ENCODE measurements at places on chromosomes 4 and X. TPM values are rescaled to one million over a fixed set of nuclear protein-coding genes. Genes with fewer than 3 reads are reported as not detected.

- H3K27ac ChIP-seq = no peak overlapping the region
- no peak for DNase-seq
- no peaks in the 10 kb centered on the region for H3K4me1 ChIP-seq
- no peaks in the 10 kb centered on the region for H3K36me3 ChIP-seq
These were observed 84.3 kb upstream of the AFF2 start for GRCh38 chrX:148416142-148416541.

DNA sequence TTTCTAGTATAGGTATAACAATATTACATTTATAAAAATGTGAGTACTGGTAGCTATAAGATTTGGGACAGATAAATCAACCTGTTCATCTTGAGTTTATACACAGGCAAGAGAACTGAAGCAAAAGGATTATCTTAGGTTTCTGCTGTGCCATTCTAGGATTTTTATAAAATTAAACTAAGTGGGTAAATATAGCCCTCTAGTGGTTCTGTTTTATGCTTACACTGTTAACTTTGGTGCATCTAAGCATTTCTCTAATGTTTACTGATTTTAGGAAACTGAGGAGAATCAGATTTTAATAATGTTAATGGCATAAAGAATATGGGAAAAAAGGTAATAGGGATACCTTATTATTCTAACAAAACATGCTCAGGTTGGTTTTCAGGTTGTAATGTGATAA is 1.1 kb upstream of the RRH start:
- no peak overlapping the region for H3K27ac ChIP-seq
- no peaks in the 10 kb centered on the region for H3K36me3 ChIP-seq
- H3K4me3 ChIP-seq = no peak overlapping the region
- no peaks in the 10 kb centered on the region for H3K4me1 ChIP-seq
- no peak for DNase-seq

- no peaks in the 10 kb centered on the region for H3K27me3 ChIP-seq
- no peak overlapping the region for H3K27ac ChIP-seq
- no peak for DNase-seq
- no peaks in the 10 kb centered on the region for H3K36me3 ChIP-seq
These were observed 12.5 kb downstream of the OGT start for GRCh38 chrX:71545364-71545763.

DNA sequence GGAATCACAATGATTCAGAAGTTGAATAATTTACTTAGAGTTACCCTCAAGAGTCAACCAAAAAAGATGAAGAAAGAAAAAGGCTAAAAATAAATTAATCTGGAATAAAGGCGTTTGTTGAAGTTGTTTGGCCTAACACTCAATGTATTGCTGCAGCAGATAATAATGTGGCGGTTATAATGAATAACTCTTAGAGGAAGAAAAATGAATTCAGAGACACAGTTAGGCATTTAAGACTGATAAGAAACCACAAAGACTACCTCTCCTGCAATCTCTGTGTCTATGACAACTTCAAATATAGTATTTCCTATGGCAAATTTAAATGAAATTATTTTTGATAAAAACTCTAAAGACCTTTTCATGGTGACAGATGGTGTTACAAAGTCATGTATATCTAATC is 1369.1 kb upstream of the AGA start:
- H3K27me3 ChIP-seq = no peaks in the 10 kb centered on the region
- H3K36me3 ChIP-seq = no peaks in the 10 kb centered on the region
- DNase-seq = no peak

HMGN5 gene
- polyA plus RNA-seq = 73.7 TPM

- H3K36me3 ChIP-seq = no peaks in the 10 kb centered on the region
- no peaks in the 10 kb centered on the region for H3K27me3 ChIP-seq
- DNase-seq = no peak
These were observed 40.7 kb downstream of the LARP7 start for GRCh38 chr4:112677519-112678091.

DNA sequence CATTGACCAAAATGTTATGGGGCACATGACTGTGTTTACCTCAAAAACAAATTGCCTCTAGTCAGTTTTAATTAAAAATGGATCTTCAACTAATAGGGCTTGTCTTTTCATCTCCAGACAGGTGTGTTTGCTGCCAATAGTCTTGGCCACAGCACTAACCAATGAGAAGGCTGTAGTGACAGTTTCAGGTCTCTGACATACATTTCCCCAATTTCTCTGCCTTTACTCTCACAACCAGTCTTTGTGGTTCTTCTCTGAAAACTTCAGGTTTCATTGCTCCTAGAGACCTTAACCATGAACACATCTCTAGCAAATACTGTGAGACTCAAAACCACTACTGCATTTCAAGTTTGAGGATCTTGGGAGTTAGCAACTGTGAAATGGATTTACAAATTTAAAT is 3.5 kb upstream of the EDNRA start:
- H3K27ac ChIP-seq = no peak overlapping the region
- H3K4me3 ChIP-seq = no peak overlapping the region
- DNase-seq = no peak

- no peak for DNase-seq
- H3K27ac ChIP-seq = no peak overlapping the region
- H3K27me3 ChIP-seq = no peaks in the 10 kb centered on the region
These were observed 70.6 kb downstream of the PKD2 start for GRCh38 chr4:88077911-88078524.

DNA sequence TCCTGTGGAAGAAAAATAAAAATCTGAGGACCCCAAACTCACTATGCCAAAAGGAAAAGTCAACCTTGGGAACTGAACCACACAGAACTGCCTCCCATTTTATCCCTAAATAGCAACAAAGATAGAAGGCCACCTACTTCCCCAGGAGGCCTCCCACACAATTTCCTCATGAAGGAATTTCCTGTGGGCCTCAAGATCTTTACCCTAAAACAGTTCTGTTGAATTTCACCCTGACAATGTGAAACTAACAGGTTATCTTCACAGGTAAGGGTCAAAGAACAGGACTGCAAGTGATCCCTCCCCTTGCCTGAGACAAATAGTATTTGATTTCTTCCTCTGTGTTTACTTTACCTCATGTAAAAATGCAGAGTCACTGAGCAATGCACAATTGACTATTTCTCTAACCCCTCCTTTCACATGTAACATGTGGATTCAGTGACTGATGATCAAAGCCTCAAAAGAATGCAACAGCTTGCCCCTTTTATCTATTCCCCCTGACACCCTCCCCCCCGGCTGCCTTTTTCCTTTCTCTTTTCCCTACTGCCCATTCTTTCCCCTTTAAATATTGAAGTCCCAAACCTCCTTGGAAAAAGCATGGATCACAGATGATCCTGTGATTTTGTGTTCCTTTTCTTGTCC is 33.3 kb downstream of the MEPE start:
- H3K36me3 ChIP-seq = no peaks in the 10 kb centered on the region
- H3K27ac ChIP-seq = no peak overlapping the region
- H3K27me3 ChIP-seq = no peaks in the 10 kb centered on the region
- DNase-seq = no peak
- no peak overlapping the region for H3K4me3 ChIP-seq

SSX1 gene
- polyA plus RNA-seq = not detected

FGF5 gene
- polyA plus RNA-seq = not detected

DNA sequence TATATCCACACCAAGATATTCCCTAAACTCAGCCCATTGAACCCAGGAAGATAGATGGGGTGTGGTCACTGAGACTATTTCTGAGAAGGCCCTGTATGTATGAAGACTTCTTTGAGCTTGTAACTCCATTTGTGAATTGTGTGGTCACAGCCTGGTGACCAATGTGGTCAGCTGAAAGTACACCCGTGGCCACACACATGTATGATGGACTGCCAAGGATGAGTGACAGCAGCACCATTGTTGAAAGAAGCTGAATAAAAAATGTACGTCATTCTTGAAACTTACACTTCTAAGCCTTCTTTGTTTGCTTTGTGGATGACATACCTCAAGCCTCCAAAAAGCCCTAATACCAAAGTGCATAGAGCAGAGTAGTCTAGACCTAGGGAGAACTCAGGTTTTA is 581.4 kb downstream of the RAB28 start:
- no peak for DNase-seq
- H3K27ac ChIP-seq = no peak overlapping the region
- H3K4me1 ChIP-seq = no peaks in the 10 kb centered on the region
- H3K27me3 ChIP-seq = no peaks in the 10 kb centered on the region
- H3K4me3 ChIP-seq = no peak overlapping the region

DNA sequence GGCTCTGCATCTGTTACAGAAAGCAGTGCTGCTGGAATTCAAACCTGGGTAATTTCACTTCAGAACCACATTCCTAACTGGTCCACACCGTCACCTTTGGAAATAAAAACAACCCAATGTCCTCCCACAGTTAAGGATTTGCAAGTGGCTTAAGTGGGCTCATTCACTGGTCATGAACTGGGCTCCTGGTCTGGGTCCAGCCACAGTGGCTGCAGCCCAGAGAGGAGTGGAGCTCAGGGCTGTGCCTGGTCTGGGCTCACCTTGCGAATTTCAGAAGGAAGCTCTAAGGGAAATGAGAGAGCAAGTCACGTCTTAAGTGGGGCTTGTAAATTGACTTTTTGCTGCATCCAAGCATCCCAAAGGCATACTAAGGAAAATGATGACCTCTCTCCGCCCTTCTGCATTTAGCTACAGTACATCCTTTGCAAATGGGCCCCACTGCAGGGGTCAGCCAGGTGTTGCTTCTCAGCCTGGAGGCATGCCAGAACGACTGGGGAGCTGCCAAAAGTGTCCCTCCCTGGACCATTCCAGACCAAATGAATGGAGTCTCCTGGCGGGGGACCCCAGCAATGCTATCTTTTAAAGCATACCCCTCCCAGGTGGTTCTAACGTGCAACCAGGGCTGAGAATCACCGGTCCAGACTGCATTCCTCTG is 25.6 kb upstream of the CRMP1 start:
- H3K4me1 ChIP-seq = no peaks in the 10 kb centered on the region
- no peaks in the 10 kb centered on the region for H3K36me3 ChIP-seq
- H3K27ac ChIP-seq = no peak overlapping the region
- H3K4me3 ChIP-seq = no peak overlapping the region
- H3K27me3 ChIP-seq = peaks cover 9% of the 10 kb centered on the region

ABCG2 gene
- polyA plus RNA-seq = 3.4 TPM

DNA sequence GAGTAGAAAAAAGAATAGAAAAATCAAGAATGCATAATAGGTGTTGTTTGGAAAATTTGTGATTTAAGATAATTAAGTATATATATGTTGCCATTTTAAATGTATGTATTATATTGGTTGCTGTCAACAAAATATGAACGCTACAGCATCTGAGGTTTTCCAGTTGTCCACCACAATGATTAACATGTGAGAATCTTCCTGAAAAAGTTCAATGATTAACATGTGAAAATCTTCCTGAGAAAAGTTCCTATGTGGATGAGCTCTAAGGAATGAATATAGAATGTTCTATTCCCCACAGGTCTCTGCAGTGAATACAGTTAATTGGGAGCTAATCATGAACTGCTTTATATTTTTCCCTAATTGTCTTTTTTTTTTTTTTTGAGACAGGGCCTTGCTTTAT is 214.7 kb downstream of the CBR4 start:
- H3K27me3 ChIP-seq = no peaks in the 10 kb centered on the region
- peaks cover 8% of the 10 kb centered on the region for H3K4me1 ChIP-seq
- no peak overlapping the region for H3K4me3 ChIP-seq
- no peaks in the 10 kb centered on the region for H3K36me3 ChIP-seq
- no peak for DNase-seq
- H3K27ac ChIP-seq = no peak overlapping the region

- H3K36me3 ChIP-seq = no peaks in the 10 kb centered on the region
- H3K27ac ChIP-seq = peak overlapping the region; percentile 13
- H3K4me1 ChIP-seq = peaks cover 6% of the 10 kb centered on the region
- no peaks in the 10 kb centered on the region for H3K27me3 ChIP-seq
- no peak overlapping the region for H3K4me3 ChIP-seq
These were observed 153.8 kb upstream of the AGA start for GRCh38 chr4:177596035-177596434.

GRCh38 chr4:22766068-22766467 is 73.3 kb downstream of the GBA3 start:
- no peaks in the 10 kb centered on the region for H3K36me3 ChIP-seq
- no peak overlapping the region for H3K4me3 ChIP-seq
- H3K27ac ChIP-seq = no peak overlapping the region
- no peak for DNase-seq
- no peaks in the 10 kb centered on the region for H3K27me3 ChIP-seq
- H3K4me1 ChIP-seq = no peaks in the 10 kb centered on the region

DNA sequence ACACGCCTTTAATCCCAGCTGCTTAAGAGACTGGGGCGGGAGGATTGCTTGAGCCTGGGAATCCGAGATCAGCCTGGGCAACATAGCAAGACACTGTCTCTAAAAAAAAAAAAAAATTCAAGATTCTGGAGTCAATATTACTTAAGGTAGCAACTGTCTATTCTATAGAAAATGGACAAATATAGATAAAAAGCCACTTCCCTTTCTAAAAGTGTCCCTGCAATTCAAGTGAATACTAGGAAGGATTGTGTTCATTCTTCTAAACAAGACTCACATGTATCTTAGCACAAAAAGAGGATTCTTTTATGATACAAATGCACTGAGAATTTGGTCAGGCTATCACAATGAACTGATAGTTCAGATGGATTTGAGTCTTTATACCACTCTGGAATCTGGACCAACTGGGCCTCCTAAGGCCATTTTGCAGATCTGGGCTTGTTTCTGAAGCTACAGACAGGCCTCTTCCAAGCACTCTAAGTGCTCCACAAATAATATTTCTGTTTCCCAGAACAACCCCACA is 7.0 kb downstream of the PKD2 start:
- DNase-seq = no peak
- no peak overlapping the region for H3K27ac ChIP-seq
- H3K27me3 ChIP-seq = no peaks in the 10 kb centered on the region
- H3K4me1 ChIP-seq = peaks cover 28% of the 10 kb centered on the region
- no peaks in the 10 kb centered on the region for H3K36me3 ChIP-seq

CENPI gene
- 0.27 TPM for polyA plus RNA-seq

DNA sequence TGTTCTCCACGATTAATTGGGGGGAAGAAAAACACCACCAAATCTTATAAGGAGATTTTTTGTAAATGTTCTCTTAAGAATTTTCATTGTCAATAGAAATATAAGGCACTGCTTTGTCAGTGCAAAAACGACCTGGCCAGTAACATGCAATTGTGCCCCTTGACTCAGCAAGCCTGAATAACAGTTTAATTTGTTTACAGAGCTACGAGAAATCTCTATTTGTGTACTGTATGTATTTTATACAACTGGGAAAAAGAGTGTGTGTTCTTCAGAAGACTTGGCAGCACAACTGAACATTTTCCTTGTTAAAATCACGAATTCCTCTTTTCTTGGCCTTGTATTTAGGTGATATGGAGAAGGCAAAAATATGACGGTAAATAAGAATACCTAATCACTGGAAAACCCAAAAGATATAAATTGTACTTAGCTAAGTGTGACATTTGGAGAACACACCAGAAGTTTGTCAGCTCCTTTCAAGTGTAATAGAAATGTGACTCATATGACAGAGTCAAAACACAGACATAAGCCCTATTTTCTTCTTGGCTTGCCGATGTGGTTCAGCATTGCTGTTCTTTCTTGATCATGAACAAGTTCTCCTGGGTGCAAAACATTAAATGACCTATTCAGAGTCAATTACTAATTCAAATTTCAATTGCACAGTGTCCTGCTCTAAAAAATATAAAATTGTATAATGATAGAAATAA is 945.0 kb upstream of the INTU start:
- no peak overlapping the region for H3K27ac ChIP-seq
- H3K36me3 ChIP-seq = no peaks in the 10 kb centered on the region
- H3K27me3 ChIP-seq = no peaks in the 10 kb centered on the region
- no peak overlapping the region for H3K4me3 ChIP-seq
- no peak for DNase-seq

GRCh38 chrX:12013211-12013618 is 125.1 kb upstream of the FRMPD4 start:
- DNase-seq = no peak
- no peak overlapping the region for H3K4me3 ChIP-seq
- H3K27ac ChIP-seq = no peak overlapping the region
- no peaks in the 10 kb centered on the region for H3K36me3 ChIP-seq

IRS4 gene
- not detected for polyA plus RNA-seq

Measured in adrenal gland (tissue), 19 donors.